ENCODE measurements at places on chromosomes 6 and 20.
A peak's percentile ranks its signal among the peaks of the same experiment; 100 is the strongest.

GRCh38 chr20:18790787-18791186 is 22.8 kb upstream of the SCP2D1 start:
- no peak for DNase-seq

DNA sequence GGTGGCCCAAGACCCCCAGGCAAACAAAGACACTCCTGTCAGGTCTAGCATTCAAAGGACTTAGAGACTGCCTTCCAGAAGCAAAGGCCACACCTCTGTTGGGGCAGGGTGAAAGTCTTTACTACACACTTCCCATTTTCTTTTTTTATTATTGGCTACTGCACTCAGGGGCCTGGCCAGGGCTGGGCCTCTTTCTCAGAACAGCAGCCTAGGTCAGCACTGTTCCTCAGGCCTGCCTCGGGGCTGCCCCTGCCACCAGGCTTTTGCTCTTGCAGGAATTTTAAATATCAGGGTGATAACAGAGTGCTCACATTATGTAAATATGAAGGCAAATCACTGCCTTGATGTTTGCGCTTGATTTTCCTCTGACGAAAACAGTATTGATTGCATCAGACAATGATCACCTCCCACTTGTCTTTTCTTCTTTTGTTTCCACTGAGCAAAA is 18.5 kb downstream of the GSTA4 start:
- no peak for DNase-seq

DNA sequence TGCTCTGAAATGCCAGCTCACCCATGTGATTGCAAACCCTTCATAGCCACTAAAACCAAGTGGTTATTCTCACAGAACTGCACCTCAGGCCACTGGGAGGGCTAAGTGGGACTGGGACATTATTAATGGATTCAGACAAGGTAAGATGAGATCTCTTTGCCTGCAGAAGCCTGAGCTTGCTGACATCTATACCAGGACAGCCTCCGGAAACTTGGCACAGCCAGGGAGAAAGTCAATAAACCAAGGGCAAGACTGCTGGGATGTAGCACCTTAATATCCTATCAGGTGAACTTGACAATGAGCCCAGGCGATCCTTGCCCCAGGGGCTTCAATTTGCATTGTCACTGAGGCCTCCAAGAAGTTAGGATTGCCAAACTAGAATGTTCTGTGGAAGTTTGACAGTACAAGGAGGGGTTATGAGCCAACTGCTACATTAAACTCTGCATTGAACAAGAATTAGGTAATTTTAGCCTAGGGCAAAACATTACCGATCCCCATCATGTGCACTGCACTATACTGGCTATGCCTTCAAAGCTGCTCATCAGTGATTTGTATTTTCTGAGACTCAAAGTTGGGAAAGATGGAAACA is 60.1 kb upstream of the RALGAPA2 start:
- DNase-seq: no peak

- DNase-seq: no peak
These were observed 97.5 kb upstream of the ZBTB24 start for GRCh38 chr6:109580519-109580918.

GRCh38 chr20:50716518-50716917 is 14.9 kb upstream of the PARD6B start:
- no peak for DNase-seq

DNA sequence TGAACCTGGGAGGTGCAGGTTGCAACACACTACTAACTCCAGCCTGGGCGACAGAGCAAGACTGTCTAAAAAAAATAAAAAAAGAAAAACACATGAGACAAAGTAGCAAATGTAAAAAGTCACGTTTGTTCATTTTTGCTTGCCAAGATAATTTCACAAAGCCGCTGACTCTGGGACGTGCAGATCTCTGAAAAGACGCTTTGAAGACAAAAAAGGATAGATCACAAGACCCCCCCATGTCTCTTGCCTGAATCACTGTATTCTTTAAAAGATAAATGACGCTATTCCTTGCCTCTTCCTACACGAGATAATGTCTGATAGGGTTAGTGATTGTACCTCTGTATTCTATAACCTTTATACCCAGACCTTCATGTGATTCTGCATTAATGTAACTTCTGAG is 23.3 kb upstream of the STXBP5 start:
- DNase-seq: no peak

- DNase-seq: no peak
These were observed 202.8 kb downstream of the CD83 start for GRCh38 chr6:14320332-14320731.

GRCh38 chr6:53573299-53573698 is 28.4 kb upstream of the GCLC start:
- no peak for DNase-seq

DNA sequence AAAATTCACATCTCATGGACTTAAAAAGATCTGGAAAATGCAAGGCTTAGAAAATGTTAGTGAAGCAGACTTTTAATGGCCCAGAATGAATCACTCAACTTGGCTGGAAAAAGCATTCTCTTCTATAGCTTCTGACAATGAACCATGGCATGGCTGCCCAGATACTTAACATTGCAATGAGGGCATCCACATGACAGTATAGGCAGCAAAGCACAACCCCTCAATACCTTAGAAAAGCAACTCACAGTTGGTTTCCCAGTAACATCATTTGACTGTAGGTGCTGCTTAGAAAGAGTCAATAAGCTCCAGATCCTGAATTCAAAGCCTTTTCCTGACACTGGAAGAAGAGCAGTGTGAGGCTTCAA is 155.8 kb downstream of the EYA4 start:
- no peak for DNase-seq

DNA sequence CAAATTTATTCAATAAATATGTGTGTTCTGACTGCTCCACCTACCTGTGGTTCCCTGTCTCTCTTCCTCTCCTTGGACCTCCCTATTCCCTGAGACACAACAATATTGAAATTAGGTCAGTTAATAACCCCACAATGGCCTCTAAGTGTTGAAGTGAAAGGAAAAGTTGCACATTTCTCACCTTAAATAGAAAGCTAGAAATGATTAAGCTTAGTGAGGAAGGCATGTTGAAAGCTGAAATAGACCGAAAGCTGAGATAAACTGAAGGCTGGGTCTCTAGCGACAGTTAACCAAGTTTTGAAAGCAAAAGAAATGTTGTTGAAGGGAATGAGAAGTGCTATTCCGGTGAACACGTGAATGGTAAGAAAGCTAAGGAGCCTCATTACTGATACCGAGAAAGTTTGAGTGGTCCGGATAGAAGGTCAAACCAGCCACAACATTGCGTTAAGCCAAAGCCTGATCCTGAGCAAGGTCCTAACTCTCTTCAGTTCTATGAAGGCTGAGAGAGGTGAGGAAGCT is 34.1 kb downstream of the UST start:
- DNase-seq: no peak

GRCh38 chr6:134174672-134175531 is 122.5 kb upstream of the SLC2A12 start:
- peak; percentile 94 for DNase-seq
